Astrocyte (in vitro differentiated cells and primary cell): ENCODE measurements at places on chromosomes 1 and 21. TPM values are rescaled to one million over a fixed set of nuclear protein-coding genes. Genes with fewer than 3 reads are reported as not detected.

The HES3 gene
- total RNA-seq, result not detected in 2 replicates

GRCh38 chr1:203517426-203518110 lies 23.6 kb downstream of the OPTC start:
- H3K4me3 ChIP-seq, result no peak overlapping the region
- H3K27me3 ChIP-seq, result no peaks in the 10 kb centered on the region
- no peak overlapping the region for H3K27ac ChIP-seq
- peaks cover 59% of the 10 kb centered on the region for H3K4me1 ChIP-seq

DNA sequence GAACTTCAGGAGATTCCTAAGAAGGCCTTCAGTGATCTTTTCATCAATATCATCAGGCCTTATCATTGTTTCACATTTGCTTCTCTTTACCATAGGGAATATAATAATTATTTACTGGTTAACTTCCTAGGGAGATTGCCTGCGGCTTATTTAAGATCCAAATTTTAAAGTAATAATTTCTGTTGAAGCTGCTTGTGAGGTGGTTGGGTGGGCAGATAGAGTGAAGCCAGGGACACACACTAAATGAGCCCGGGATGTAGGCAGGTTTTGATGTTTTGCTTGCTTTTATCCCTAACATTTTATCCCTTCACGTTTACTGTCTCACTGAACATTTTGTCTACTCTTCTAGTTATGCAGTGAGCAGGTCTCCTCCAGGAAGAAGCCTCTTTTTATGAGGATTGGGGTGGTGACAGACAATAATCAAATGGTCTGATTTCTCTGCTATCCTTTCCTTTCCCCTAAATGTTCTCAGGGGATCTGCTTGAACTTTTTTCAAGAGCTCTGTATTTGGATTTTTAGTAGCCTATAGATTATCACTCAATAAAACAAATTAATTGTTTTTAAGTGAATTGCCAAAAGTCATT lies 164.7 kb downstream of the RUNX1 start:
- H3K36me3 ChIP-seq, result peaks cover 14% of the 10 kb centered on the region
- peaks cover 32% of the 10 kb centered on the region for H3K4me1 ChIP-seq
- no peaks in the 10 kb centered on the region for H3K27me3 ChIP-seq
- H3K4me3 ChIP-seq, result peak overlapping the region; percentile 95

DNA sequence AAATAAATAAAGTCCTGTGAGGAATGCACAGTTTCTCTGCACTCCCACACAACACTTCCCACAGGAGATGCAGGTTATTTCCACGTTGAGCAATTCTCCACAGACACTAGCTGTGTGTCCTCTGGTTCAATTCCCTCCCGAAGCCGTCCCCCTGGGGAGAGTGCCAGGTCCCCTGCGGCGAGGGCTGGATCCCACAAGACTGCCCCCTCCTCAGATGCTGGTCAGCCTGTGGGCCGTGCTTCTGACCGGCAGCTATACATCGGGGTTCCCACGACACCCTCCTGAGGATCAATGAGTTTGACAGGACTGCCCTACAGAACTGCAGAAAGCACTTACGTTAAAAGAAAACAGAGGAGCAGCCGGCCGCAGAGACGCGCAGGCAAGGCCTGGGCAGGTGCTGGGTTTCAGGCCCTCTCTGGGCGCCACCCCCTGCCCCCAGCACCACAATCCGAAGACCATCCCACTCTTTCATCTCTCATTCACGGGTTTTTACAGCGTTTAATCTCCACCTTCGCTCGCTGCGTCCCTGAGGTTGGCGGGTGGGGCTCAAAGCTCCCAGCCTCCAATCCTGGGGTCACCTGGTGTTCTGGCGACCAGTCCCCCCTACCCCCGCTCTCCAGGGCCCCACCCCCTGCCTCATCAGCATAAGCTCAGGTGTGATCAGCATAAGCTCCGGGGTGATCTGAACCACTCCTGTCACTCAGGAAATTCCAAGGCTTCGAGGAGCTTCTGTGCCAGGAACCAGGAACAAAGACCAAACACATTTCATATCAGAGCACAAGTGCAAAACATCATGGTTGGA lies 9.3 kb downstream of the SLC35E2B start:
- peaks cover 7% of the 10 kb centered on the region for H3K4me1 ChIP-seq
- H3K27ac ChIP-seq, result no peak overlapping the region
- no peaks in the 10 kb centered on the region for H3K27me3 ChIP-seq
- H3K36me3 ChIP-seq, result no peaks in the 10 kb centered on the region

DNA sequence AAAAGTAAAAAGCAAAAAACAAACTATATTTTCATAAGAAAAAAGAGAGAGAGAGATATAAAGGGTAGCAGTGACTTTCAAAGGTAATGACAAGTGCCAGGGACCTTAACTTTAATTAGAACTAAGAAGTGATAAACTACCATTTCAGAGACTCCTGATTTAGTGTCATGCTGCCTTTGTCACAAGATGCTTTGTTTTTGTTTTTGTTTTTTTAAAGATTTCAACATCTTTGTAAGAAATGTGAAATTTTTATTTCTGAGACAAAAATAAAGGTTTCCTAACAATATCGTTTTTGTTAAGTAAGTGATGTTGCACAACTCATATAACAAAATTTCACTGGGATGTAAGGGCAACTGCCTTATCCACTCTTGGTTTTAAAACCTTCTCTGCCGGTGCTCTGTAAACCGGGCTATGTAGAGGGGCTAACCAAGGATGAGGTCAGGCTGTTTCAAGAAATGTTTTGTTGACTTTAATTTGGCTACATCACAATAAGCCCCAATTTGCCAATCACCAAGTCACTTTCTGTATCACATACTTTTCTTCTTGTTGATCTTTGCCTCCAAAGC lies 35.2 kb upstream of the SYT2 start:
- no peaks in the 10 kb centered on the region for H3K27me3 ChIP-seq
- no peaks in the 10 kb centered on the region for H3K4me1 ChIP-seq
- H3K36me3 ChIP-seq, result peaks cover 74% of the 10 kb centered on the region
- no peak for DNase-seq

DNA sequence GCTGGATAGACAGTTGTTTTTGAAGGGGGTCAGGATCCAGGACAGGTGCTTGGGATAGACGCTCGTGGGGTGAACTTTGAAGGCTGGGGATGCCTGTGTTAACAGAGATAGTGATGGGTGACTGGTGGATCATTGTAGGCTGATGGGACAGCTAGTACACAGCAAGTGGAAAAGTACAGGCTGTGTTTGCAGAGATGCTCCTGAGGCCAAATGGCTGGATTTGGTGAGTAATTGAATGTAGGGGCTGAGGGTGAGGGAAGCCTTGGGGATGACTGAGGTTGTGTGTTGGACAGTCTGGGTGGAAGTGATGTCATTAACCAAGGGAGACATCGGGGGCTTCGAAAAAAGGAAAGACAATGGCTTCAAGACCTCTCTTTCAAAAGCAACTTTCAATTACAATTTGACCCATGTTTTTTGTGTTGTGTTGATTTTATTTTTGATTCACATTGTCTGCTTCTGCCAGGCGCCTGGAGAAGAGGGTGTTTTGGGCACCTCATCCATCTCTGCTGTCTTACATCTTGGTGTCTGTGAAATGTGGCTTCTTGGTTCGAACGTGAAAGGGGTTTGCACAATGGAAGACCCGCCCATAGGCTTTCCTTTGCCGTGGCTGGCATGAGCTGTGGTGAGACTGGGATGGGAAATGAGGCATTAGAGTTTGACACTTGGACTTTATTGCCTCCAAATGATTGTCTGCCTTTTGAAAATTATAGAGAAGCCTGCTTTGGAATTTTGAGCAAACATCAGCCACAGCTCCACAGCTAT lies 147.5 kb downstream of the FOXD2 start:
- H3K4me1 ChIP-seq, result peaks cover 4% of the 10 kb centered on the region
- H3K4me3 ChIP-seq, result no peak overlapping the region
- no peaks in the 10 kb centered on the region for H3K36me3 ChIP-seq
- H3K27me3 ChIP-seq, result peaks cover 8% of the 10 kb centered on the region
- DNase-seq, result no peak

DNA sequence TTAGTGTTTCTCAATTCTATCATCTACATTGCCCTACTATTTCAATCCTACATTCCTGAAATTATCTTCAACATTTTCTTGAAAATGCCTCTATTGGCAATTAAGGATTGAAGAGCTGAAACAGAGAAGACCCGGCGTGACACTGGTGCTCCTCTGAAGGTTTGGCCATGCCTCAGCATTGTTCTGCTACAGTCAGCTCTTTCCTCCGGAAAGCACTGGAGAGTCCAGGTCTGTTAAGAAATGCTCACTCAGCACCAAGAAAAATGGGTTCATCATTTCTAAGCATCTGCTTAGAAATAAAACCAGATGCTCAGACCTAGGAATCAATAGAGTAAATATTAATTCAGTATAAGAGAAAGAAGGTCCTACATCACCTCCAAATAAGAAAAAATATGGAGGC lies 58.8 kb downstream of the WARS2 start:
- peak; percentile 14 for DNase-seq
- no peaks in the 10 kb centered on the region for H3K27me3 ChIP-seq
- H3K4me3 ChIP-seq, result no peak overlapping the region
- peaks cover 18% of the 10 kb centered on the region for H3K4me1 ChIP-seq
- no peaks in the 10 kb centered on the region for H3K36me3 ChIP-seq

DNA sequence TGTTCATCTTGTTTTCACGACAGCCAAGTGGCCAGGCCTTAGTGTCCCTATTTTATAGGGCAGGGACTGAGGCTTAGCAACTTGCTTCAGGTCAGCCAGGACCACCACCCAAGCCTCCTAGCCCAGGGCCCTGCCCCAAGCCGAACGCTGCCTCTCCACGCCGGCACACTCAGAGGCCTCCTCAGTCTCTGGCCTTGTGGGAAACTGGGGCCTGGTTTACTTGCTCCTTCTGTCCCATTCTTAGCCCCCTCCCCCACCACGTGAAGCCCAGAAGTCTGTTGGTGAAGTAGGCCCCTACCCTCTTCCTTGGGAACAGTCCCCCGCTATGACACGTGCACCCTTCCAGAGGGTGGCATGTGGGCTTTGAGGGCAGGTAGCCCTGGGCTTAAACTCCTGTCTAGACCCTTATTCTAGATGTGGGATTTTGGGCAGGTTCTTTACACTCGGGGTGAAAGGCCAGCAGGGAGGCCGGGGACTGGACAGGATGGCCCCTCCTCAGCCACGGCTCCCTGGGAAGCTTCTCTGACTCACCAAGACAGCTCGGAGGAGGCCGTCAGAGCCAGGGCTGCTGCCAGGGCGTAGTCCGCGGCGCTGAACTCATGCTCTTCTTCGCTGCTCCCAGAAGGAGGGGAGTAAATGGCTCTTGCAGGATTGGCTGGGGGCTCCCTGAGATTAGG lies 4.3 kb downstream of the MYOM3 start:
- DNase-seq, result peak; percentile 70
- H3K4me3 ChIP-seq, result no peak overlapping the region
- H3K27ac ChIP-seq, result peak overlapping the region; percentile 67

DNA sequence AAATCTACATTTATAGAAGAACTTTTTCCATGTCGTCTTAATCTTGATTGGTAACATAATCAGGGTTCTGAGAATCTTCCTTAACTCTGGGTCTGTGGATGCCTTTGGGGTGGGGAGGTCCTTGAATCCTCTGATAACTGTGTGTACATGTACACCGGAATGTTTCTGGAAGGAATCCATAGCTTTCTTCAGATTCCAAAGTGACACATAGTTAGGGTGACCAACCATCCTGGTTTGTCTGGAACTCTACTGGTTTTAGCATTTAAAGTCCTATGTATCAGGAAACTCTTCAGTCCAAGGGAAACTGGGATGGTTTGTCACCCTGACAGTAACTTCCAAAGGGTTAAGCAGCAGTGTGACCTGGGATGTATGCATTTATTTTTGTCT lies 16.8 kb downstream of the STRIP1 start:
- H3K4me1 ChIP-seq, result peaks cover 14% of the 10 kb centered on the region
- H3K27ac ChIP-seq, result no peak overlapping the region
- no peak overlapping the region for H3K4me3 ChIP-seq
- H3K36me3 ChIP-seq, result peaks cover 47% of the 10 kb centered on the region
- no peak for DNase-seq
- no peaks in the 10 kb centered on the region for H3K27me3 ChIP-seq

- H3K4me1 ChIP-seq, result no peaks in the 10 kb centered on the region
- H3K27ac ChIP-seq, result no peak overlapping the region
- no peaks in the 10 kb centered on the region for H3K27me3 ChIP-seq
- H3K4me3 ChIP-seq, result no peak overlapping the region
- peaks cover 30% of the 10 kb centered on the region for H3K36me3 ChIP-seq
Measured at GRCh38 chr1:156305215-156305614, 6.1 kb upstream of the VHLL start.
